ENCODE measurements at places on chromosomes 13 and 19.

DNA sequence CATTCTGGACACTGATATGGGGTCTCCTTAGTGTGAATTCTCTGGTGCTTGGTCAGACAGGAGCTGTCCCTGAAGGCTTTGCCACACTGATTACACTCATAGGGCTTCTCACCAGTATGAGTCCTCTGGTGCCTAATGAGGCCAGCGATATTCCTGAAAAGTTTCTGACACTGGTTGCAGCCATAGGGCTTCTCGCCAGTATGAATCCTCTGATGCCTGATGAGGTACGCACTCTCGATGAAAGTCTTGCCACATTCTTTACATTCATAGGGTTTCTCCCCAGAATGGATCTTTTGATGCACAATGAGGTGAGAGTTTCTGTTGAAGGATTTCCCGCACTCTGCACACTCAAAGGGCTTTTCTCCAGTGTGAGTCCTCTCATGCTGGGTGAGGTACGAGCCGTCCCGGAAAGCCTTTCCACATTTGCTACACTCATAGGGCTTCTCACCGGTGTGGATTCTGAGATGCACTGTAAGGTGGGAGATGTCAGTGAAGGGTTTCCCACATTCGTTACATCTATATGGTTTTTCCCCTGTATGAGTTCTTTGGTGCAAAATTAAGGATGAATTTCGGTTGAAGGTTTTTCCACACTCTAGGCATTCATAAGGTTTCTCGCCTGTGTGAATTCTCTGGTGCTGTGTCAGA is 22.4 kb downstream of the ZNF329 start:
- no peak for DNase-seq

DNA sequence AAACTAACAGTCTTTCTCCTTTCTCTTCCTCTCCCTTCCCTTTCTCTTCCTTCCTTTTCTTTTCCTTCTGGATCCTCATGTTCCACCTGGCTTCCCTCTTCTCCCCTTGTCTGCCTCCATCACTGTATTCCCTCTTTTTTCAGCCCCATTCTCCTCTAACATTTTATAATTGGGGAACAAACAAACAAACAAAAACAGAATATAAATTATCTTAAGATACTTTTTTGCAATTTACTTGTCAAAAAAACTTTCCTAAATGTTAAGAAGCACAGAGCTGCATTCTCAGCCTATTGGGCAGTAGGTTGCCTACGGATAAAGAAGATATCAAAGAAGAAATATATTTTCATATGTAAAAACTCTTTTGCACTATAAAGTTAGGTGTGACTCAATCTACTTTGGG is 1382.2 kb upstream of the MIR17HG start:
- DNase-seq: no peak

DNA sequence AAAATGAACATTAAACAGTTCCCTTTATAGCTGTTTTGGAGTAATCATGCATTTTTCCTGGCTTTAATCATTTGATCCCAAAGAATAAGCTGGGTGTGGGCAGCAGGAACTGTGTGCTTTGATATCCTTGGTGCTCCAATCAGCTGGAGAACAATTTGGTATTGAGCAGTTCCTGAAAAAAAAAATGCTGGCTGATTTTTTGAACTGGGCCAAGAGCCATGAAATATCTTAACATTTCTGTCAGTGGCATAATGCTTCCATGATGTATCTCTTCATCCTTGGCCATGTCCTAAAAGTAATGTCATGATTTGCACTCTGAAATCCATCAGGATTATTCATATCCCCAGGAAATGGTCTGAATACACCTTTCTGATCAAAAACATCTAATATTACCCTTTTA is 134.7 kb downstream of the LHFPL6 start:
- no peak for DNase-seq

GRCh38 chr19:34316741-34317301 is 48.2 kb upstream of the GPI start:
- DNase-seq: peak; percentile 40

DNA sequence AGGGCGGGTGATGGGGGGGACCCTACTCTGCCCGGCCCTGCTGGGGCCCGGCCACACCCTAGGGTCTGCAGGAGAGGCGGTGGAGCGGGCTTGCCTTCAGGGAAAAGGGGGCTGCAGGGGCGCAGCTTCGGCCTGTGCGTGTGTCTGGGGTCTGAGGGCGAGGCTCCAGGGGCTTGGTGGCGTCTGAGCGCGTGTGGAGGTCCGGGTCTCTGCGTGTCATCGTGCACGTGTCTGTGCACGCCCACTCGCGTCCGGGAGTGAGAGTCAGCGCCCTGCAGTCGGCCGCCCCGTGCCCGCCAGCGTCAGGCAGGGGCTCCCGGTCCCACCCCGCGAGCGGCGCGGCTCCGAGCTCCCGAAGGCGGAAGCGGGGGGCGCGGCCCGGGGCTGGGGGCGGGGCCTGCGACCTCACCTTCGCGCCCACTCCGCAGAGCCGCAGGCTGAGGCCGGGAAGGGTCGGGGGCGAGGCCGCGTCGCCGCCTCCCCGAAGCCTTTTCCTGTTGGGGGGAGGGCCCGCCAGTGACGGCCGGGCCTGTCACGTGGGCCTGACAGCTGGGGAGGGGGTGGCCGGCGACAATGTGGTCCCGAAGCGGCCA is at the start of gene ARHGAP45:
ARHGAP45 (plus strand) TSS at position 420 of the 593 bp plus-strand sequence. CDS start 239 bp downstream, outside the sequence.
- DNase-seq: no peak

GRCh38 chr13:110352735-110353134 is 45.7 kb downstream of the COL4A2 start:
- no peak for DNase-seq

DNA sequence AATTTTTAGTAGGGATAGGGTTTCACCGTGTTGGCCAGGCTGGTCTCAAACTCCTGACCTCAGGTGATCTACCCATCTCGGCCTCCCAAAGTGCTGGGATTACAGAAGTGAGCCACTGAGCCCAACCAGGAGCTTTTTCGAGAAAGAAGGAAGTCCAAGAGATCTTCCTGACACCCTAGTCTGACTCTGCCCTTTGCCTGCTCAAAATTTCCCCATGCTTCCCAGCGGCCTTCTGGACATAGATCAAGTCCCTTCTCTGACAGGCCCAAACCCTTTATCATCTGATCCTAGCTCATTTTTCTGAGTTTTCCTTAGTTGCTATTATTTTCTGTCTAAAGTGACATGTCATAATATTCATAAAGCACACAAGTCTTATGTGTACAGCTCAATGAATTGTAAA is 1.5 kb upstream of the BAX start:
- DNase-seq: no peak

GRCh38 chr19:10289167-10289835 is 451 bp upstream of the ICAM5 start:
- DNase-seq: no peak

- DNase-seq: no peak
Observed at GRCh38 chr13:79423340-79423739, 17.3 kb upstream of the RBM26 start.

GRCh38 chr19:39238209-39238608 is 6.6 kb downstream of the IFNL3 start:
- DNase-seq: no peak

GRCh38 chr19:33348301-33349010 is 25.1 kb upstream of the CEBPG start:
- peak; percentile 69 for DNase-seq

DNA sequence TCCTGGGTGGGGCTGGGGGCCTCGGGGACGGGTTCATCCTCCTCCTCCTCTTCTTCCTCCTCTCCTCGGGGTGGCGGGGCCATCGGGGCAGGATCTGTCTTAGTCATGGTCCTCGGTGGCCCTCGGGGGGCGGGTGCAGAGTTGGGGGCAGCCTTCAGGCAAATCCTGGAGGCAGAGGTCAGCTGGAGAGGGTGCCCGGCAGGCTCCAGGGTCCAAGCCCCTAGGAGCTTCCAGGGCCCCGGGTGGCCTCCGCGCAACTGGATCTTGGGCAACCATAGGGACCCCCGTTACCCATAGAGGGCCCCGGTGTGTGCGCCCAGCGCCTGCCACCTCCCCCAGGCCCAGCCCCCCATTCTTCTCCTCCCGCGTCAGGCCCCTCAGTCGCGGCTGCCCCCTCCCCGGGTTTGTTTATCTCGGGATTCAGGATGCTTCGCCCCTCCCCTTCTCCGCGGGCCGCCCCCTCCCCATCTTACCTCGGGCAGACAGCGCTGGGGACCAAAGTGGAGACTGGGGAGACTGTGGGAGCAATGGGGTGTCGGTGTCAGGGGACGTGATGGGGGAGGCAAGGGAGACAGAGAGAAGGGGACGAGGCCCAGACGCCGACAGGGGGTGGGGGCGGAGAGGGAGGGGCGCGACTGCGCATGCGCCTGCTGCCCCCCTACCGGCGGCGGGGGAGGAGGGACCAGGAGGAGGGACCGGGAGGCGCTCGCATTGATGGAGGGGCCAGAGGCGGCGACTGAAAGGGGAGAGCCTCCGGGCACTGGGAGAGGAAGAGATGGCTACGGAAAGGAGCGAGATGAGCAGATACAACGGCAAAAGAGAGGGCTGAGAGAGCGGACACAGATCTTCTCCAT is at the start of gene CLIP3:
CLIP3 (minus strand) TSS at position 623 of the 854 bp plus-strand sequence; CDS start at position 107, 516 bp downstream.
- DNase-seq: peak; percentile 65

GRCh38 chr19:16085115-16085514 is 8.8 kb downstream of the TPM4 start:
- no peak for DNase-seq

- DNase-seq: no peak
Observed at GRCh38 chr13:55577082-55577846, 1563.5 kb upstream of the PRR20A start.

- DNase-seq: peak; percentile 68
Observed at GRCh38 chr13:102286326-102286725, 115.5 kb downstream of the FGF14 start.

DNA sequence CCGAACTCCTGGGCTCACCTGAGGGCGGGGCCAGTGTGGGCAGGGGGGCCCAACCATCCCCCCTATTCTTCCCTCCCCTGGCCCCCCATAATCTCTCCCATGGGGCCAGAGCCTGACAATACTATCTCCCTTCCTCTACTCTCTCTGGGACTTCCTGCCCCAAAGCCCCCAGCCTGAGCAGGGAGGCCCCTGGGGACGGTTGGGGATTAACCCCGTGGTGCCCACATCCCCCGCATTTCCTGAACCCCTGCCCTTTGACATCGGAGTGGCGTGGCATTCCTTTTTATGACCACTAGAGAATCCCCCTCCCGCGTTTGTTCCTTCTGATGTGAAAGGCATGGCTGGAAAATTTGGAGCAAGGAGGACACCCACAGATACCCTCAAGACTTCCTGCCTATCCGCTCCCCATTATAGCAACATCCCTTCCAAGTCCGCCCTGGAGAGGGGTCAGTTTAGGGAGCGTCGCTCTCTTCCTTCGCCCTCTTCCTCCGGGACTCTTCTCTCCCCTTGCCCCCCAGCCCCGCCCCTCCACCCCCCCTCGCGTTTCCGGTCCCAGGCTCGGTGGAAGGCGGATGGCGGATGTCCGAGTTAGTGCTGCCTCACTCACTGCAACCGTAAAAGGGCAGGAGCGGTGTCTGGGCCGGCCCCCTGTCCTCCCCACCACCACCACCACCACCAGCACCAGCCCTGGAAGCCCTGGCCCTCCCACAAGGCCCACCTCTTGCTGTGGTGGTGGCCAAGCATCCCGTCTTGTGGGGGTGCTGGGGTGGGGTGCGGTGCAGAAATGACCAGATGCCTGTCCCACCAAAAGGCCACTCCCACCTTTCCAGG is 1.8 kb downstream of the VASP start:
- DNase-seq: peak; percentile 51

- DNase-seq: no peak
Observed at GRCh38 chr13:45492538-45492937, 27.8 kb downstream of the COG3 start.

DNA sequence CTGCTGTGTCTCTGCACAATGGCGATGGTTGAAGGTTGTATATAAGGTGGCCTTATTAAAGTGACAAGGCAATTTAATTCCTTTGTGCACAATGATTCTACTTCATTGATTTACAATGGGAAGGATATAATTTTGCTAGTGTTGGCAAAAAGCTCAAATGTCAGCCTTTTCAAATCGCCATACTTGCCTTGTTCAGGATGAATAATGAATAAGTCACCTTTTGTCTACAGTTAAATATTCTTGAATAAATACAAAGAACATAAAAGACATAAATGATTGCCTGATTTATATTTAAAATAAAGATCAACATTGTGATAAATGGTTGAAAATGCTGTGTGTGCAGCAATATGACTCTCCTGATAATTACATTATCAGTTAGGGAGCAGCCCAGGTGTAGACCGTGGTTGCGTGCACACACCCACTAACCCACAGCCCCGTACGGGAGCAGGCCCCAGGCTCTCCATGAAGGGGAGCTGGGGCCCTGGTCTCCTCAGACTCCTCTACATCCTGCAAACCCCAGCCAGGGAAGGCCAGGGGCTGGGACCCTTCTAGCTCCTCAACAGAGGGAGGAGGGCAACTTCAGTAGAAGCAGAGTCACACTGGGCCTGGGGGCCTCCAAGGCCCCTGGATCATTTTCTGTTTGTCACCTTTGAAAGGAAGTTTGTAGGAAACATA is 64.9 kb downstream of the TEX29 start:
- DNase-seq: no peak

DNA sequence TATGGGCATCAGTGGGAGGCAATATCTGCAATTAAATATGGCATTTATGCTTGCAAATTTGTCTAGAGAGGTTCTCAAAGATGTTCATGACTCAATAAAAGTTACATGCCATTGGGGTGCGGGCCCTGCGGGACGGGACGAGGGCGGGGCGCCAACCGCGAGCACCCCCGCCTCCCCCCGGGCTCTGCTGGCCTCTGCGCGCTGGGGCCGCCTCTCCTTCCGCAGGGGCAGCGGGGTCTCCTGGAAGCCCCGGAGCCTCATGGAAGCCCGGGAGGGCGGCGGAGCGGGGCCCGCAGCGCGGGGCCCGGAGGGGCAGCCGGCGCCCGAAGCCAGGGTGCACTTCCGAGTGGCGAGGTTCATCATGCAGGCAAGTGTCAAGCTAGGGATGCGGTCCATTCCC is 179.2 kb downstream of the TPTE2 start:
- no peak for DNase-seq

- no peak for DNase-seq
Observed at GRCh38 chr13:30905932-30906383, at the start of gene MEDAG. Gene MEDAG, plus strand, starts transcription at chr13:30906271. Its CDS starts 245 bp downstream, at chr13:30906516.

DNA sequence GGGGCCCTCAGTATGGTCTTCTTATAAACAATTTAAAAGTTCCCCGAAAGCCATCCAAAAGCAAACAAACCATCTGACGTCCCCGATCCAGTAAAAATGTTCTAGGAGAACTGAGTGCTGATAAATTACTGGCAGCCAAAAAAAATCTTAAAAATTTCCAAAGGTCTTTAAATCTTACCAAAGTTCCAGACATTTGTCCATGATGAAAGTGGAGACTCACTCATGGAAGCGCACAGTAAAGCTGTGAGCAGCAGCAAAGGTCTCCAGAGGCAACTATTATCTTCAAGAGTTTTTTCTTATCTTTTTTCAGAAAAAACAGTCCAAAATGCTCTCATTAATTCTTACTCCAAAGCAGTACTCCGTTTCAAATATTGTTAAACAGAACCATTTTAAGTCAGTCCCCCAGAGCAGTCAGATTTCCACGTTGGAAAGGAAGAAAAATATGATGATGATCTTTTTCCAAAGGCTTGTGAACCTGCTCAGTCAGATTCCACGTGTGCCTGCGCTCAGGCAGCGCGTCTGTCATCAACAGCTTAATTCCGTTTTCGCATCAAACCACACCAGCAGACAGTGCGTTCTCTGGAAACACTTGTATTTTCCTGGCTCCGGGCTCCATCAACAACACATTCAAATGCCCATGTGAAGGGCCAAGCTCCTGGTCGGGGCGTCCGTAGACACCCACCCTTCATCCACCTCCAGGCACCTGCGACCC is 85.4 kb downstream of the COL4A1 start:
- DNase-seq: no peak
